NCI-H2081 (cell line): ENCODE measurements at places on chromosomes 11 and 22.

DNA sequence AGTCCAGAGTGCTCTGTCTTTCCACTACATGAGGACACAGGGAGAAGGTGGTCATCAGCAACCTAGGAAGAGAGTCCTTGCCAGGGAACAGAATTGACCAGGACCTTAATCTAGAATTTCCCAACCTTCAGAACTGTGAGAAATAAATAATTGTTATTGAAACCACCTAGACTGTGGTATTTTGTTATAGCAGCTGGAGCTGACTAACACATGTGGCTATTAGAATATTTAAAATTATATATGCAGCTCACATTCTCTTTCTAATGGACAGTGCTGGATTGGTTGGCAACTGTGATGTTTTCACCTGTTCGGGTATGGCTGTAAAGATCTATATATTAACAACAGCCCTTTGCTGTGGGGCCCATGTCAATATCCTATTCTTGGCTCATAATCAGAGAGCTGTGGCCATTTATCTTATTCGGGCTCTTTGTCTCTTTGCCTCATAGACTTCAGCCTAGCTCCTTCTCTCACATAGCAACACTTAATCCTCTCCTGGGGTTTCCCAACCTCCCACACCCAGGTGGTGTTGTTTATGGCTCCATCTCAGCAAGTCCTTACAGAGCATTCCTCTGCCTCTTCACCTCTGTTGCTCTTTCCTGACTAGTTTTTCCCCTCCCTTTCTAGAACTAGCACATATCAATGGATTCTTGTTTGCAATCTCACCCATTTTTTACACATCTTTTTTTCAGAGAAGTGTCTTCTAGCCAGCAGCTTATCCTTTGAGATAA lies 46.4 kb upstream of the AMOTL1 start:
- no peak for DNase-seq

- no peak for DNase-seq
Observed at GRCh38 chr22:24319451-24319850, 48.8 kb downstream of the SPECC1L start.

DNA sequence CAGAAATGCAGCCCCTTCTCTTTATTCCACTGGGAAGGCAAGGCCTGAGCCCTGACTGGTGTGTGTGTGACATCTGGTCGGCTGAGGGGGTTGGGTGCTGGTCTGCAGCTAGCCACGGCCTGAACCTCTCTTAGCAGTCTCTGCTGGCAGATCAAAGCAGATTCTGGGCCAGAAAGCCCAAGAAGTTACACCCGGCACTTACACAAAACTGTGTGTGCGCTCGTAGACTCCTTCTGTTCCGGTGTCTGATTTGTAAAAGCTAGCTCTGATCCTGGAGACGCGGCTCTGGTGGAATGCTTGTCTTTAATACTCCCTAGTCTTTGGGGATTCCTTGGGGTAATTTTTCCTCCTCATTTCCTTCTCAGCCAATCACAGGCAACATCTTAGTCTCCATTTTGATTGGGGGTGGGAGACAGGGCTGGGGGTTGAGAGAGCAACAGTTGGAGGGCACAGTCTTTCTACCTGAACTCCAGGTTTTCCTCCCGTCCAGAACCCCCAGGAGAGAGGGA lies 5.5 kb downstream of the PKNOX2 start:
- DNase-seq: no peak

- no peak for DNase-seq
Observed at GRCh38 chr11:83061883-83062282, 9.8 kb downstream of the RAB30 start.

- no peak for DNase-seq
Observed at GRCh38 chr11:128796270-128796669, 70.8 kb downstream of the KCNJ1 start.

GRCh38 chr11:66529069-66529468 lies 16.8 kb downstream of the ZDHHC24 start:
- DNase-seq: no peak

DNA sequence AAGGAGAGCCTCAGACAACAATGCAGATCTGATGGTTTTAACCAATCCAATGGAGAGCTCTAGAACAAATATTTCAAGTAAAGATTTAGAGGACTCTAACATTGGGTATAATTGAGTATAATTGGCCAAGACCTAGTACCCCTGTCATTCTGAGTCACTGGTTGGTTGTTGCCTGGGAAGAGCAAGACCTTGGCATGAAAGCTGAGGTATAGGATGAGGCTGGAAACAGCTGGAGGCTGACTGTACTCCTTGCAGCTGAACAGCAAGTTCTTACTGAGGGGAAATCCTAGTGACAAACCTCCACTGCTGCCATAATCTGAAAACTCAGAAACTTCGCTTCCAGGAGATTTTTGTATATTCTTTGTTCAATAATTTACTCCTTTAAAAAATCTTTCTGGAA lies 54.3 kb upstream of the MUC15 start:
- DNase-seq: no peak

- DNase-seq: no peak
Observed at GRCh38 chr11:30277176-30277575, 45.7 kb upstream of the ARL14EP start.

- no peak for DNase-seq
Observed at GRCh38 chr11:107780136-107780535, 68.3 kb upstream of the SLN start.

- DNase-seq: no peak
Observed at GRCh38 chr11:3745161-3745560, 52.2 kb downstream of the NUP98 start.

DNA sequence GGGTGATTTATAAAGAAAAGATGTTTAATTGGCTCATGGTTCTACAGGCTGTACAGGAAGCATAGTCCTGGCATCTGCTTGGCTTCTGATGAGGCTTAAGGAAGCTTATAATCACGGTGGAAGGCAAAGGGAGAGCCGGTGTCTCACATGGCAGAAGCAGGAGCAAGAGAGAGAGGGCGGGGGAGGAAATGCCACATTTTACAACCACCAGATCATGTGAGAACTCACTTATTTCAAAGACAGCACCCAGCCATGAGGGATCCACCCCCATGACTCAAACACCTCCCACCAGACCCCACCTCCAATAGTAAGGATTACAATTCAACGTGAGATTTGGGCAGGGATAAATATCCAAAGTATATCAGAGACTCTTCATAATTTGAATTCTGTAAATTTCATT lies 200.7 kb downstream of the MSANTD4 start:
- DNase-seq: no peak

GRCh38 chr22:27474112-27474571 lies 327.4 kb downstream of the MN1 start:
- no peak for DNase-seq

DNA sequence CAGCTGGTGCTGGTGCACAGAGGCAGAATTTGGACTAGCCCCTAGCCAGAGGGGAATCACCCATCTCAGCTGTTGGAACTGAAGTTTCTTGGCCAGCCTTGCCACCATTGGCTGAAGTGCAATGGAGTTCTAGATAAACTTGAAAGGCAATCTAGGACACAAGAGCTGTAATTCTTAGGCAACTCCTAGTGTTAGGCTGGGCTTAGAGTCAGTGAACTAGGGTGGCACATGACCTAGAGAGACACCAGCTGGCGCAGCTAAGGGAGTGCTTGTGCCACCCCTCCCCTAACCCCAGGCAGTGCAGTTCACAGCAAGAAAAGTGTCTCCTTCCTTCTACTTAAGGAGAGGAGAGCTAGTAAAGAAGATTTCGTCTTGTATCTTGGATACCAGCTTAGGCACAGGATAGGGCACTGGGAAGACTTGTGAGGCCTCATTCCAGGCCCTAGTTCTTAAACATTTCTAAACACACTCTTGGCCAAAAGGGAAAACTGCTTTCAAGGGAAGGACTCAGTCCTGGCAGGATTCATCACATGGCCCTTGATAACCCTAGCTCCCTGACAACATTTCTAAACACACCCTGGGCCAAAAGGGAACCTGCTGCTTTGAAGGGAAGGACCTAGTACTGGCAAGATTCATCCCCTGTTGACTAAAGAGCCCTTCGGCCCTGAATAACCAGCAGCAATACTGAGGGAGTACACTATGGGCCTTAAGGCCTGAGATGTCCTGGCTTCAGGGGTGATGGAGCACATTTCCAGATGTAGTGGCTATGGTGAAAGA lies 53.4 kb downstream of the XRRA1 start:
- no peak for DNase-seq

GRCh38 chr11:121035780-121036179 lies 11.9 kb downstream of the TBCEL start:
- no peak for DNase-seq

- no peak for DNase-seq
Observed at GRCh38 chr11:10864688-10865087, 6.8 kb upstream of the ZBED5 start.

- no peak for DNase-seq
Observed at GRCh38 chr11:18294862-18295261, 27.1 kb downstream of the HPS5 start.

DNA sequence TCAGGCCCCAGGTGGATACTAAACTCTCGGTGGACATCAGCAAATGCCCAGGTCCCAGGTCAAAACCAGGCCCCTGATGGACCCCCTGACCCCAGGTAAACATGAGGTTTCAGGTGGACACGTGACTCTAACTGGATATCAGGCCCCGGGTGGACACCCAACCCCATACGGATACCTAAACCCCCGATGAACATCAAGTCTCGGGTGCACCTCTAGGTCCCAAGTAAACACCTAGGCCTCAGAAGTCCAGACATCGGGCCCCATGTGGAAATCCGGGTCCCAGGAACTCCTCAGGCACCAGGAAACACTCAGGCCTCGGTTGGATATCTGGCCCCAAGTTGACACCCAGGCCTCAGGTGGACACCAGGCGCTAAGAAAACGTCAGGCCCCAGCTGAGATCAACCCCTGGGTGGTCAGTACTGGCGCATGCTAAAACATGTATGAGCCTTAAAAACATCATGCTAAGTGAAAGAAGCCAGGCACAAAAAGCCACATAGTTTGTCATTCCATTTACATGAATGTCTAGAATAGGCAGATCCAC lies 54.4 kb upstream of the SEPTIN5 start:
- DNase-seq: no peak

DNA sequence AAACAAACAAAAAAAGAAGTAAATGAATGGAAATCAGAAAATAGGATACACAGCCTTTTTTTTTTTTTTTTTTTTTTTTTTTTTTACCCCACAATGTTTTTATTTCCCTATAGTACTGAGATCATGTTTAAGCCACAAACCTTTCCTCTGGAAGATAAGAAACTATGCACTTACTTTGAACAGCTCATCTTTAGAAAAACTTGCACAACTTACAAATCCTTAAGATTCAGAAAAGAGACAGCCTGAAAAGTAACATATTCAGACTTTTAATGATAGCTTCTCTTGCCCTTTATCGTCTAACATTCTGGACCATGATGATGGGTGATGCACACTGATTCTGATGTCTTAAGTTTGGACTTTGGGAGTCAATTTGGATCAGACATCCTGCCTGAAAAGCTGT lies 80.3 kb downstream of the TNRC6B start:
- no peak for DNase-seq

GRCh38 chr11:105130189-105130813 lies 9.3 kb downstream of the CARD18 start:
- no peak for DNase-seq

GRCh38 chr11:30131535-30131934 lies 99.3 kb upstream of the FSHB start:
- DNase-seq: no peak

DNA sequence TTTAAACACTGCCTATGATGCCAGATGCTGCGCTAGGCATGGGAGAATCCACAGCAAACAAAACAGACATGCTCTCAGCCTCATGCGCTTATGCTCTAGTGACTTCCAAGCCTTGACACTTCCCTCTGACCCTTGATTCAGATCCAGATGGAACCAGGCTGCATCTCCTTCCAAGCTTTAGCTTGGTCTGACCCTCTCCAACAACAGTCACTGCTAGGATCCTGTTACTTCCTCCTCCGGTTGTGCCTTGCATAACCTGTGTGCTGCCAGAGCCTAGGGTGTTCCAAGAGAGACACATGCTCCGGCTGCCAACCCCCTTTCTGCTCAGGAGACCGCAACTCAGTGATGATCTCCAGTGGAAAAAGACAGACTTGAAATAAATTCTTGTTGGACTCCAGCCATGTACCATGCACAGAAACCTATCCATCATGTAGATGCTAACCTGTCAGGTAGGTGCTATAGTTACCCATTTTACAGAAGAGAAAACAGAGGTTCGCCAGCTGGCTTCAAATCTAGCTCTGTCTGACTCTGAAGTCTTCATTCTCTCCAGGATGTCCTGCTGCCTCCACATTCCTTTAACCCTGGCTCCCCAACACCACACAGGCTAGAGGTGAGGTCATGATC lies 136.3 kb upstream of the TEAD1 start:
- DNase-seq: no peak

DNA sequence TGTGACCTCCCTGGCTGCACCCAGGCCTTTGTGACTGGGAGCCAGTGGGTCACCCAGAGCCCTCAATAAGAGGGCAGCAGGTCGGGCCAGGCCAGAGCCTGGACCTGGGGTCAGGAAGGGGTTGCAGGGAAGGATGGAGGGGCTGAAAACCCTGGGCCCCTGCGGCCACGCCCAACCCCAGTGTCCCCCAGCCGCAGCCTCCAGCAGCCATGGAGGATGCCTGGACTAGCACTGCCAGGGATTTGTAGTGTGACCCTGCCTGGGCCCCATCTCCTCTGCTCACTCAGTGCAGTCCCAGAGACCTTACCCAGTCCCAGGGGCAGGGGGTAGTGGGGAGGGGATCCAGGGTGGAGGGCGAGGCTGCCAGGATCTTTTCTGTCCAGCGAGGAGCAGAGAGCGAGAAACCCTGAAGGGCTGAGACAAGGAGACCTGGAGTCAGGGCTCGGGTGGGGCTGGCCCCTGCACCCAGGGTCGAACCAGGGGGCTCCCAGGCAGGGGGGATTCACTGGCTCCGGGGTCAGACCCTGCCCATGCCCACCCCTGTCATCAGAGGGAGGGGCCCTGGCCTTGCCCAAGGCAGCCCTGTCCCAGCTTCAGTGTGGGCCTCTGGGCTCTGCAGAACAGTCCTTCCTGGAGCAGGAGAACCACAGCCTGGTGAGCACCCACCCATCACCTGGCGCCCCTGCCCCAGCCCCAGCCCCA lies 187.5 kb downstream of the IGLL1 start:
- no peak for DNase-seq

- no peak for DNase-seq
Observed at GRCh38 chr11:102187416-102188151, 77.3 kb downstream of the YAP1 start.

- no peak for DNase-seq
Observed at GRCh38 chr11:61071208-61071681, 31.0 kb upstream of the CD5 start.

- DNase-seq: no peak
Observed at GRCh38 chr11:117770061-117770460, 27.0 kb downstream of the DSCAML1 start.

DNA sequence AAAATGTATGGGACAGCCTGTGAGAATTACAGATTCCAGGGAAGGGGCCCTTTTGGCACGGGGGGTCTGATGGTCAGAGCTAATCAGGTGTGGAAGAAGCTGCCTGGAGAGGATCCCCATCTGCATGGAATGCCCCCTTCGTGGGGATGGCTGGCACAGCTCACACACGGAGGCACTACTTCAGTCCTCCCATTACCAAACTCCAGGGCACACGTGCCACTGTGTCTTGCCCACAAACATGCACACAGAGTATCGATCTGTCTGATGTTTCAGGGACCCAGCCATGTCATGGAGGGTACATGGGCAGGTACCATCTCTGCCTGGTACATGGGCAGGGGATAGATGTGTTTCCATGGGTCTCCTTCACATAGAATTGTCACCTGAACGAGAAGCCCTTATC lies 14.7 kb downstream of the KCNQ1OT1 start:
- no peak for DNase-seq
